NCI-H1105 treated with DMSO at 0.1 percent for 48 hours (cell line): ENCODE measurements at places on chromosomes 13 and 19.

GRCh38 chr13:61156753-61157152, 258.9 kb downstream of the PCDH20 start:
- DNase-seq, result no peak

- no peak for DNase-seq
Measured at GRCh38 chr13:66341635-66342377, 888.3 kb downstream of the PCDH9 start.

DNA sequence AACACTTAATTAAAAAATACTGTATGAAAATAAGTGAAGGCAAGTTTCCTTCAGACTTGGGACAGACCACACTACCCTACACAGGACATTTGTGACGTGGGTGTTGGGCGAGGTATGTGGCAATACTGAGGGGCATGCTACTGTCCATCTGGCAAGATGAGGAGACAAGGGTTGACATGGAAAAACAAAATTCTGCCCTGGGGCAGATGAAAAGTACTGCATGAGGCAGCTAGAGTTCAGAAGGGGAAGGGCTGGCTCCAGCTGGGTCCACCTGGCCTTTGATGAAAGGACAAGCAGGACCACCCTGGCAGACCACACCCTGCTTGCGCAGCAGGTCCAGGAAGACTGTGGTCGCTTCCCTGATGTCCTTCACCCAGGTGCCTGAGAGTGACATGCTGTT, 43.2 kb downstream of the LATS2 start:
- no peak for DNase-seq

DNA sequence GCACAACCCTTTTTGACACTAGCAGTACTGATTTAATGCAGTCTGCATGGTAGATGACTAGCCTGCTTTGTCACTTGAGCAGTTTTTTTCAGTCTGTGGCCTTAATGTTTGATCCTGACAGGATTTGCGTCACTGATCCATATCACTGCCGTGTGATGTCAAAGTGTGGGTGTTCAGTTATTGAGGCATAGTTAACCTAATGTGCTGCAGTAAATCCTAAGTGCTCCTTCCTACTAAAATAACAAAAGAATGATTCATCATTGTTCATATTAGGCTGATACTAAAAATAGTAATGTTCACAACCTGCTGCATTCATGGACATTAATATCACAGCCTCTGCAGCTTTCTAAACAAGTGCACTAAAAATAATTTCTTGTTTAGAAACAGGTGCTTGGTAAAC, 121.9 kb upstream of the MLNR start:
- no peak for DNase-seq

GRCh38 chr13:24747248-24748060, 16.5 kb upstream of the RNF17 start:
- DNase-seq, result peak; percentile 3

DNA sequence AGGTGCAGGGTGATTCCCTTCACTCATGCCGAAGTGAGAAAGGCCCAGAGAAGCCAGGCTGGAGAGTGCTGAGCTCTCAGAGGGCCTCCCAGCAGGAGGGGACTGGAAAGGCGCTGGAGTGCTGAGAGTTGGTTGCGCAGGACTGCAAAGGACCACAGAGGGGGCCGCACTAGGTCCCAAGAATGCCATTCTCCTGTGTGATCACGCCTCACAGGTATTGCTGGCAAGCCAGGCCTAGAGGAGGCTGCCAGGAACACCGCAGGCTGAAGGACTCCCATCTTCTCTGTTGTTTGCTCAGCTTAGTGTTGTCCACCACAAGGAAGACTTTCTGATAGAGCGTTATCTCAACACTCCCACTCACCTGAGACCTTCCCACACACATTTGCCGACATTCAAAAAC, 165.0 kb downstream of the FGF14 start:
- DNase-seq, result no peak

- peak; percentile 44 for DNase-seq
Measured at GRCh38 chr19:45340232-45340898, at the start of gene KLC3. TSS of gene KLC3 (plus strand) at chr19:45340750. CDS start at chr19:45345542, 4,792 bp downstream.

DNA sequence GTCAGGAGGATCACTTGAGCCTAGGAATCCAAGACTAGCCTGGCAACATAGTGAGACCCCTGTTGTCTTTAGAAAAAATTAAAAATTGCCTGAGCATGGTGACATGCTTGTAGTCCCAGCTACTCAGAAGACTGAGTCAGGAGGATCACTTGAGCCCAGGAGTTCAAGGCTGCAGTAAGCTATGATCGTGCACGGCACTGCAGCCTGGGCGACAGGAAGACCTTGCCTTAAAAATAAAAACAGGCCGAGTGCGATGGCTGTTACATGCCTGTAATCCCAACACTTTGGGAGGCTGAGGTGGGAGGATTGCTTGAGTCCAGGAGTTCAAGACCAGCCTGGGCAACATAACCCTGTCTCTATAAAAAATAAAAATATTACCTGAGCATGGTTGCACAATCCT, 5.4 kb downstream of the HNRNPUL1 start:
- no peak for DNase-seq

- DNase-seq, result peak; percentile 36
Measured at GRCh38 chr19:23823952-23824389, 65.3 kb upstream of the ZNF681 start.

DNA sequence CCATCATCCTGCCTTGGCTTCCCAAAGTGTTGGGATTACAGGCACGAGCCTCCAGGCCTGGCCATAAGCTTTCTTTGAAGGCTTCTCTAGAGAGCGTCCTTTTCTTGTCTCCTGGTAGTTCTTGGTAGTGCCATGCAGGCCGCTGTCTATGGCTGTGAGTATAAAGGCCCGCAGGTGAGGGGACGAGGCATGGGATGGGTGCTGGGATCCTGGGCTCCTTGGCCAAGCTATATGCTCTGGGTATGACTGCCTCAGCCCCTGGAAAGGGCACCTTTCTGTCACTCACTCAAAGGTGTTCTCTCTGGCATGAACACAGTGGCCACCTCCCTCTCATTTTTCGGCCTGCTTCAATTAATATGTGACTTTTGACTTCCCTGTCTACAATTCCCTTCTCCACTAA, 6.3 kb upstream of the ABCC4 start:
- DNase-seq, result no peak

DNA sequence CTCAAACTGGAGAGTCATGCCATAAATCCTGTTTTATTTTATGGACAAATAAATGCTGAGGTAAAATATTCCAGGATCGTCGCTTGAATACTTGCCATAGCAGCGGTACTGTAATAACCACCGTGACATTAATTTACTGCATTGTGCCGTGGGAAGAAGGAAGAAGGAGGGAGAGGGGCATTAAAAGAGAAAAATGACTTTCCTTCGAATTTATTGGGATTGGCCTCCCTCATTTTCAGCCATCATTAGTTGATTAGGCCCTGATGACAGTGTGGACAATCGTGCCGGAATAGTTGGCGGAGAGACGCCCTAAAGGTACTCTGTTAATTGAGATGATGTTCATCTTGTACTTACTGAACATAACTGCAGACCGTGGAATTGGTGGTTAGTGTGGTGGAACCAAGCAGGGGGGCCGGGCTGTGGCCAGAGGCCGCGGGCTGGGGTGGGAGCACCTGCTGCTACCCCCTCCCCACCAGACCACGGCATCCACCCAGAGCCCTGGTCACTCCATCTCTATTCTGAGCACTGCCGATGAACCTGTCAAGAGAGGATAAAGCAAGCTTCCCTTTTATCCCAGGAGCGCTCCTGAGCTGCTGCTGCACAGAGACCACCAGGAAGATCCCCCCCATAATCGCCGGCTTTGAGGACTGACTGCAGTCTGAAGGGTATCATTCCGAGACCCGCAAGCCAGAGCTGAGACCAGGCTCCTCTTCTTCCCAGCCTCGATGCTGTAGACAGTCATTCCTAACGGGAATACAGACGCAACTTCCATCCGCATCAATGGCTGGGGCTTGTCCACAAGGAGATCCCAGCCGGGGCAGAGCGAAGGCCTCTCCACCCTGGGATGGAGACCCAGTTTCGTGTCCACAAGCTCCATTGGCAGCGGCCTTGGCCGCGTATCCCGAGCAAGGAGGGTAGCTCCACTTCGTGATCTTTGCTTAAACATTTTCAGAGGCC, 168.3 kb upstream of the TSHZ3 start:
- DNase-seq, result no peak

- no peak for DNase-seq
Measured at GRCh38 chr13:26585136-26585535, 27.7 kb downstream of the WASF3 start.

DNA sequence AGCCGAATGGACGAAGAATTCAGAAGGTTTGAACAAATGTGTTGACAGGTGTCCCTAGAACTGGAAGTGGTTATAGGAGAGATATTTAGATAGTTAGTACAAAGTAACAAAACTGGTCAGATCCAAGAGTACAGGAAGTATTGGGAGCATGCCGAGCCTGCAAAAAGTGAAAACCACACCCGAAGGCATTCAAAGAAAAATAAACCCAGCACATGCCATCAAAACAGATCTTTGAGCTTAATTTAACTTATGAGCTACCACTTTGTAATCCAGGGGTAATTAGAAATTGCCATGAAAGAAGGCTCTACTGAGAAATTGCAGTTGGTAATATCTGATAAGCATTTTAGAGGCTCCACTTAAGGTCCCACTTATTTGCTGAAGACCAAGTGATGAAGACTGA, 214.2 kb downstream of the DNAJC15 start:
- no peak for DNase-seq

- no peak for DNase-seq
Measured at GRCh38 chr13:105219651-105220050, 1315.8 kb downstream of the EFNB2 start.

GRCh38 chr13:67117010-67117550, 113.1 kb downstream of the PCDH9 start:
- no peak for DNase-seq

DNA sequence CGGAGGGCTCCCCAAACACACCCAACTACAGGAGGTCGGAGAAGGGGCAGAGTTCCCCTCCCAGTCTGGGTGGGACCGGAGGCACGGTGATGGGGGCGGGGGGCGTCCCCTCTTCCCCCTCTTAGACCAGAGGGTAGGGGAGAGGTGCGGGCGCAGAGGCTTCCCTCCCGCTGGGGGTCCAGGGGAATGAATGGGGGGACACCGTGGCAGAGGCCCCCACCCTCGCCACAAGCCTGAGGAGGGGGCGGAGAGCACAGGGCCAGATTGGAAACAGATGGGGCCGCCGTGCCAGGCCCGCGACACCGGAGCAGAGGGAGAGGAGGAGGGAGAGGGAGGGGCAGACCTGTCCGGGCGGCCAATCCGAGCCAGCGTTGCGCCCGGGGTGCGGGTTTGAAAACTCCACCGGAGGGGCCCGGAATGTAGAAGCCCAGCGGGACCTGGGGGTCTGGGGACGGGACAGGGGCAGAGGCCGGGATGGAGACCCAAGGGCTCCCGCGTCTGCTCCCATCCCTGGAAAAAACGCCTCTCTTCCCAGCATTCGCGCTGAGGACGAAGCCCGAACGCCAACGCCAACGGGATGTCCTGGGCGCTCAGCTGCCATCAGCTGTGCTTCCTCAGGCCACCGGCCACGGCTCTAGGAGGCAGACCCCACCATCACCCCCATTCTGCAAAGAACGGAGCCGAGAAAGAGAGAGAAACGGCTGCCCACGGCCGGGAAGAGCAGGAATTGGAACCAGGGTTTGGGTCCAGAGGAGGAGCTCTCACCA, 46.8 kb downstream of the PTPRS start:
- DNase-seq, result peak; percentile 30
